Right cardiac atrium (tissue), 5 donors: ENCODE measurements at places on chromosomes 12 and 14. TPM values are rescaled to one million over a fixed set of nuclear protein-coding genes. Genes with fewer than 3 reads are reported as not detected.

GRCh38 chr14:29584992-29585391 is 342.7 kb downstream of the PRKD1 start:
- DNase-seq, result peak; percentile 52

GRCh38 chr14:57189070-57189469 is 79.6 kb downstream of the EXOC5 start:
- DNase-seq, result no peak

DNA sequence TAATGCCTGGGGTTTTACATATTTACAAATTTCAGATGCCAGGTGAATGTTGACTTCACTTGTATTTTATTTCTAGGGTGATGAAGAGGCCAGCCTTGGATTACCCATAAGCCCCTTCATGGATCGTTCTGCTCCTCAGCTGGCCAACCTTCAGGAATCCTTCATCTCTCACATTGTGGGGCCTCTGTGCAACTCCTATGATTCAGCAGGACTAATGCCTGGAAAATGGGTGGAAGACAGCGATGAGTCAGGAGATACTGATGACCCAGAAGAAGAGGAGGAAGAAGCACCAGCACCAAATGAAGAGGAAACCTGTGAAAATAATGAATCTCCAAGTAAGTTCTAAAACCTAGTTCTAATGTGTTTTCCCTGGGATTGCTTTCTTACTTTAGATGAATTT is 41.3 kb upstream of the SLCO1C1 start:
- DNase-seq, result no peak

DNA sequence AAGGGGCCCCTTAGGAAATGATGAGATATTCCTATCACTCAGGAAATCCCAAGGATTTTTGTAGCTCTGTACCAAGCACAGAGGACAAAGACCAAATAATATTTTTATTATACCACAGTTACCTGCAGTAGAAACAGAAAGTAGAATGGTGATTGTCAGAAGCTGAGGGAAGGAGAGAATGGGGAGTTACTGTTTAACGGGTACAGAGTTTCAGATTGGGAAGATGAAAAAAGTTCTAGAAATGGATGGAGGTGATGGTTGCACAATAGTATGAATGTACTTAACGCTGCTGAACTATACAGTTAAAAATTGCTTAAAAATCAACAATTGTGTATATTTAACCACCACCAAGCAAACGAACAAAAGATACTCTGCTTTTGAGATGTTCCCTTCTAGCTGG is 24.1 kb downstream of the FLVCR2 start:
- DNase-seq, result no peak

- DNase-seq, result no peak
These were observed 53.2 kb downstream of the ATG2B start for GRCh38 chr14:96309896-96310330.

ZNF385A gene
- 6.0 TPM for polyA plus RNA-seq

PSMA6 gene
- 193 TPM for polyA plus RNA-seq

CLECL1 gene
- 0.14 TPM for polyA plus RNA-seq

CCDC60 gene
- 0.07 TPM for polyA plus RNA-seq

GLIPR1L1 gene
- polyA plus RNA-seq, result not detected

ALG10B gene
- polyA plus RNA-seq, result 1.4 TPM
